NCI-H524 (cell line): ENCODE measurements at places on chromosomes 16 and 17.

DNA sequence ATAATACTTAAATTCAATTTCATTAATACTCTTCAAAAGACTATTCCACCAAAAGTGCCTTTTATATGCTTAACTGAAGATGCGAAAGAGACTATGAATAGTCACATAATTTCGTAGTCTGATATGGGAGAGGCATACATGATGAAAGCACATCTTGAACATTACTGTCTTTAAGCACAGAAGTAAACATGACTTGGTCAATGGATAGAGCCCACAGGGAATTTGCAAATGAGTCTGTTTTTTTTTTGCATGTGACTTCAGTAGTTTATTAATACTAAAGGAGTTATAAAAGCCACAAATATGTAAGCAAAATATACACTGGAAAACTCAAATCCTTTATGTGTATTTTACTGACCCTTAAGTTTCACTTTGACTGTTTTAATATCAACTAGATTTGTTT is 15.9 kb downstream of the ADPRM start:
- no peak for DNase-seq

DNA sequence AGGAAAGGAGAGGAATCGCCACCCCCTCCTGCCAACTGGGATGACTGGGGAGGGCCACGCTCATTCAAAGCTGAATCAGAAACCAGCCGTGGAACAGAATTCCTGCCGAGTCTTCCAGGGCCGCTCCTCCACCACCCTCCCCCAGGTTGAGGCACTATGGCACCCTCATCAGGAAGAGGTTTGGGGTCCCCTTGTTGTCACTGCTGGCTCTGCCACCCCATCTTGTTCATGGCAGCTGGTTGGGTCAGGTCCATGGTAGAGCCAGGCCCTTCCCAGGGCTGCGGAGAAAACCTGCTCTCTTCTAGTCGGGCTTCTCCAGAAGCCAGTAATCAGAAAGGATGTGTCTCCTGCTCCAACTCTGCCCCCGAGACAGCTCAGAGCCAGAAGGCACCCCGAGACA is 41.8 kb downstream of the KCNJ12 start:
- DNase-seq: no peak

DNA sequence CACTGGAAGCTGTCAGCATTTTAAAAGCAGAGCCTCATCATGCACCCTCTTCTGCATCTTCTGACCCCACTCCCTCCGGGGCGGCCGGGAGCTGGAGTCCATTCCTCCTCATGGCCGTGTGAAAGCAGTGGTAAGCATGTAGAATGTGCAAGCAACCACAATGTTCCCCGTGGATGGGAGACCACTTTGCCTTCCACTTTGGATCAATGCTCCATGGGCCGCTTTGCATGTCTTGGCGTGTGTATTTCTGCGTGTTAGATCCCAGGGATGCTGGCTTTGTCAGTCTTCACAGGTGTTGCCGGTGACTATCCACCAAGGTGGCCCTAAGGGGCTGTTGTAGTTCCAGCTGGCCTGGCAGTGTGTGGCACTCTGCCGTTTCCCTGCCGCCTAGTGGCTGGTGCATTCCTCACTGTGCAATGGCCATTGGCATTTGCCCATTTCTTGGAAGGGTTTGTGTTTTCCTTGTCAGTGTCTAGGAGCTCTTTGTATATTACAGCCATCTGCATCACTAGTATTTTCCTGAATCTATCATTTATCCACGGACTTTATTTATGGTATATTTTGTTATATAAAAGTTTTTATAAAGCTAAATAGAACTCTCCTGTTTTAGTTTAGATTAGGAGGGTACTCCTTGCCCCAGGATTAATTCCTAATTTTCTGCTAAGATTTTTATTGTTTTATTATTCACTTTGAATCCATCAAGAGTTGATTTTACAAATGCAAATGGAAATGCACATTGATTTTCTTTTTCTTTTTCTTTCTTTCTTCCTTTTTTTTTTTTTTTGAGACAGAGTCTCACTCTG is 5.8 kb upstream of the ALDH3A1 start:
- peak; percentile 73 for DNase-seq

DNA sequence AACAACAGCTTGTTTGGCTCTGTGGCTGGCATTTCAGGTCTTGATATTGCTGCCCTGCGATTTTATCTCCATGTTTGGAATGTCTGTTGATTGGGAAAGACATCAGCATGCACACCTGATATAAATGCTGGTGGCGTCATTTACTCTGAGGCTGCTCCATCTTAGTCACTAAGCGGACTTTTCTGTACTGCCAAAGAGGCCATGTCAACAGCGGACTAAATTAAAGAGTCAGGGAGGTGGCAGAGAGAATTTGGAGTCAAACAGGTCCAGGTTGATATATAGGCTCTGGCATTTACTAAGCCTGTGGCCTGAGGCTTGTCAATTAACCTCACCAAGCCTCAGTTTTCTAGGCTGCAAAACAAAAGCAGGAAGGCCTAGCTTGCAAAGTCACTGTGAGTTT is 6.2 kb downstream of the RBFOX1 start:
- no peak for DNase-seq

DNA sequence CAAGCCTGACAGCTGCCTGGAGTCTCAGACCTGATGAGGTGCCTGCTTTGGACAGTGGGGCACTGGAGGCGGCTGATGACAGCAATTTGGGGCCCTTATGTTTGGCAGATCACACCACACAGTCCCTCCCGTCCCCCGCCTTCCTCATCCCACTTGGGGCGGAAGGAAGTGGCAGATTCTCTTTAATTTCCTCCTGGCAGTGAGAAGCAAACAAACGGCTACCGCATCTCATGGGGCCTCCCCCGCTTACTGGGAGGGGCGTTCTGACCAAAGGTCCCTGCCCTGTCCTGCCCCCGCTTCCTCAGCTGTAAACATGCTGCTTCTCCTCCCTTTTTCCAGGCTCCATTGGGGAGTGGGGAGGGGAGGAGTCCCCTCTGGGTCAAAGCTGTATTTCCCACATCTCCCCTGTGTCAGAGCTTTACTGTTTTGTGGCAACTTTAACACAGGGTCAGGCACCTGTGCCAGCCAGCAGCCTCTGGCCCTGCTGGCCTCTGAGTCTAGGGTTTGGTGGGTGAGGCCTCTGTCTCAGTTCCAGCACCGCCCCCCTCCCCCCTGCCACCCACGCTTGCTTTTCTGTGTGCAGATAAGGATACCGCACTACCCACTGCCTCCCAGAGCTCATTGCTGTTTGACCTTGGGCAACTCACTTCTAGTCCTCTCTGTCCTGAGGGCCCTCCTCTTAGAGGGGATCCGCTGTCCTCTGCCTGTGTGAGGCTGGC is 5.4 kb upstream of the NFATC3 start:
- DNase-seq: no peak

DNA sequence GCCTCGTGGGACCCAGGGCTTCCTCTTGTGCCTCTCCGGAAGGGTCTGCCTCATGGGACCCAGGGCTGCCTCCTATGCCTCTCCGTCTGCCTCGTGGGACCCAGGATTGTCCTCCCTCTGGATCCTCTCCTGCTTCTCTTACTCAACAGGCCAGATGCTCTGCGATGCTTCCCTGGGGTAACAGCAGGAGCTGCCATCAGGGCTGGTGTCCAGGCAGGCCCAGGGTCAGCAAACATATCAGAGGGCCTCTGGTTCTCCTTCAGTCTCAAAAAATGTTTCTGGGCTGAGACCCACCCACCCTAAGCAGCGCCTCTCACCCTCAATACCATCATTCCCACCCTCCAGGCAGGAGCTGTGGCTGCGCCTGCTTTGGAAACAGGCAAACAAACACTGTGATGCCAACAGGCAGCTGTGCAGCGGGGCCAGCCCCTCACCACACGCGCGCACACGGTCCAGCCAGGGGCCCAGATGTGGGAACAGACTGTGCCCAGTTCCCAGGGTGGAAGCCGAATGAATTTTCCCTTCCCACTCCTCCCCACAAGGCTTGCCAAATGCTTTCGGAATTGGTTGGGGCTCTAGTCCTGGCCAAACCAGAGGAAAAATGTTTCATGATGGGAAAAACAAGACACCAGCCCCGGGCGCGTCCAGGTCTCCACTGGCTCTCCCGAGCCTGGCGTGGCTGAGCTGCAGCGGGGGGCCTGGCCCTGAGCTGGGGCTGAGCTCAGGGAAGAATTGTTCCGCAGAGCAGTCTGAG is 11.3 kb downstream of the TIMM22 start:
- no peak for DNase-seq

DNA sequence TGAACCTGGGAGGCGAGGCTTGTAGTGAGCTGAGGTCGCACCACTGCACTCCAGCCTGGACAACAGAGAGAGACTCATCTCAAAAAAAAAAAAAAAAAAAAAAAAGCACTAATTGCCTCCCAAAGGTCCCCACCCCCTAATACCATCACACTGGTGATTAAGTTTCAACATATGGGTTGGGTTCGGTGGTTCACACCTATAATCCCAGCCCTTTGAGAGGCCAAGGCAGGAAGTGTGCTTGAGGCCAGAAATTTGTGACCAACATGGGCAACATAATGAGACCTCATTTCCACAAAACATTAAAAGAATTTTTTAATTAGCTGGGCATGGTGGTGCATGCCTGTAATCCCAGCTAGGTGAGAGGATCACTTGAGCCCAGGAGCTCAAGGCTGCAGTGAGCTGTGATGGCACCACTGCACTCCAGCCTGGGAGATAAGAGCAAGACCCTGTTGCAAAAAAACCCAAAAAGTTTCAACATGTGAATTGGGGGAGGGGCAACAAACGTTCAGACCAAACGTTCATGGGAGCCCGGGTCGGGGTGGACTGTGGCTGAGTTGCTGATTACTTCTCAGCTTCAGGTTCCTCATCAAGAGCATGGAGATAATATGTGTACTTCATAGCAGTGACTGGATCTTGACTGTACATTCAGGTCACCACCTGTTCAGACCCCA is 62.1 kb upstream of the NOL11 start:
- DNase-seq: no peak

DNA sequence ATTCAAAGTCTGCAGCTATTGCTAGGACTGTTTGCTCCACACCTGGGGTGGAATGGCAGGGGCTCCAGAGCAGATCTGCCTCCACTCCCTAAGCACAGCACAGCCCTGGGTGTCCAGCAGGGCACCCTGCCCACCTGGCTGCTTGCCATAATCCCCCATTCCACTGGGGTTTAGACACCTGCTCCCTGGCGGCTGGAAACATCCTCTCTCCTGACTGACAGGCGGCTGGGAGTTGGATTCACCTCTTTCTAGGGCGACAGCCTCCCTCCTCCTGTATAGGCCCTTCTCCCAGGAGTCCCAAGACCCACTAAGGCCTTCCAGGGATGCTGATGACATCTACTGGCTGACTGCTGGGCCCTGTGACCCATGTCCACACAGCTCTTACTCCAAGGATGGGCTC is 18.0 kb downstream of the HDAC5 start:
- DNase-seq: peak; percentile 97

GRCh38 chr16:78745108-78746019 is 645.9 kb downstream of the WWOX start:
- no peak for DNase-seq

DNA sequence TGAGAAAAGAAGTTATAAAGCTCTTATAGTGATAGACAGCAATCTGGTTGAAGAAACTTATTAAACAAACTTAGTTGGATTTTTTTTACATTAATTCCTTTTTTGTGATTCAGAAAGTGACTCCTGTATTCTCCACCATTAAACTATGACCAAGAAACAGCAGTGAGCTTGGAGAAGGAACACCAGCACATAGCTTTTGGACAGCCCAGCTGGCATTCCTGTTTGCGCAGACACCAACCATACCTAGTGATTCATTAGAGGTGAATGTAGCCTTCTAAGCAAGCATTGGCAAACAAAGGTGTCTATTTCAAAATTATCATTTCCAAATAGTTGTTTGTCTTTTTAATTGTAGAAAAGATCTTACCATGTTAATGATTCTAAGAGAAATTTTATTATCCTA is 94.4 kb downstream of the STXBP4 start:
- DNase-seq: no peak

GRCh38 chr16:58284469-58284868 is 10.4 kb downstream of the PRSS54 start:
- no peak for DNase-seq

DNA sequence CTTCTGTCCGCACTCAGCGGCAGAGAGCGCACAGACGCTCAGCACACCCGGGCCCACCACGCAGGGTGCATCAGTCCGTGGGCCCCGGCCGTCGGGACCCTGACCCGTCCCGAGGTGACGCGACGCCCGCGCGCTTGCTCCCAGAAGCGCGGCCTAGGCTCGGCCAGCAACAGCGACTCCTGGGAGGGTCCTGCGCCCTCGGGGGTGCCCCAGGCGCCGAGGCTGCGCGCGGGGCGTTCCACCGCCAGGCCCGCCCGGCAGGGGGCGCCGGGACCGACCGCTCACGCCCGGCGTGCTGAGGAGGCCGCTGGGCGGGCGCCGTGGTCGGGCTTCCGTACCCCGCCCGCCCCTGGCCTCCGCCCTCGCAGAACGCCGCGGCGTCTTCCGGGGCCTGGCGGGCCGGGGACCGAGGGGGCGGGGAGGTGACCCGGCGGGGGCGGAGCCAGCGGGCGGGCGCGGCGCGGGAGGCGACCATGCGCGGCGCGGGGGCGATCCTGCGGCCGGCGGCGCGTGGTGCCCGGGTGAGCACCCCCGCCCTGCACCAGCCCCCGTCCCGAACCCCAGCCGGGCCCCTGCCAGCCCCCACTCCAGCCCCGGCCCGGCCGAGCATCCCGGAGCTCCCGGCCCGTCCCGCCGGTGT is at the start of gene CISD3:
CISD3 (plus strand) TSS at position 456 of the 640 bp plus-strand sequence; CDS start at position 474, 18 bp downstream.
- peak; percentile 67 for DNase-seq

GRCh38 chr16:55083052-55083451 is 152.4 kb downstream of the IRX5 start:
- no peak for DNase-seq

- peak; percentile 55 for DNase-seq
Observed at GRCh38 chr17:28405632-28406472, at the start of gene SLC46A1. Gene SLC46A1 (minus strand): TSS chr17:28406212. CDS start chr17:28406114, 98 bp downstream.

DNA sequence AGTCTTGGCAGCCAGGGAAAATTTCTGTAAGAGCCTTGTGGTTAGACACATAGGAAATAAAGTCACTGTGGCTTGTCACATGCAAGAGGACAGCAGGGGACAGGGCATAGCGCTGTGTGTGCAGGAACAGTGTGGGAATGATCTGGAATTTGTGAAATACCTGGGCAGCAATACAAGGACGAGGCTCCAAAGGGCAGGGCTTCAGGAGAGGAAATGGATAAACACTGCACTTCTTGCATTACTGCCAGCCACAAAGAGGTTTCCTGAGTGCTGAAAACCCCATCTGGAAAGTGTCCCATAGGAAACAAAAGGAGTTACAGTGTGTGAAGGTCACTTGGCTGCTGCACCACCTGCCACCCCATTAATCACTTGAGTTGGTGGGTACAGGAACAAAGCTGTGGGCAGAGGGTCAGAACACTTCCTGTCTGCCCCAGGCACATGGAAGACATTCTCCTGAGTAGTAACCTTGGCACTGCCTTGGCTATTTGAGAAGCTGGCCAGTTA is 12.1 kb upstream of the HP start:
- DNase-seq: peak; percentile 28

GRCh38 chr17:46979147-46979863 is at the start of gene RPRML:
Gene RPRML (minus strand): TSS chr17:46979253. CDS start chr17:46979007, 246 bp downstream.
- DNase-seq: peak; percentile 44
